ENCODE measurements at places on chromosomes 7 and 10.

DNA sequence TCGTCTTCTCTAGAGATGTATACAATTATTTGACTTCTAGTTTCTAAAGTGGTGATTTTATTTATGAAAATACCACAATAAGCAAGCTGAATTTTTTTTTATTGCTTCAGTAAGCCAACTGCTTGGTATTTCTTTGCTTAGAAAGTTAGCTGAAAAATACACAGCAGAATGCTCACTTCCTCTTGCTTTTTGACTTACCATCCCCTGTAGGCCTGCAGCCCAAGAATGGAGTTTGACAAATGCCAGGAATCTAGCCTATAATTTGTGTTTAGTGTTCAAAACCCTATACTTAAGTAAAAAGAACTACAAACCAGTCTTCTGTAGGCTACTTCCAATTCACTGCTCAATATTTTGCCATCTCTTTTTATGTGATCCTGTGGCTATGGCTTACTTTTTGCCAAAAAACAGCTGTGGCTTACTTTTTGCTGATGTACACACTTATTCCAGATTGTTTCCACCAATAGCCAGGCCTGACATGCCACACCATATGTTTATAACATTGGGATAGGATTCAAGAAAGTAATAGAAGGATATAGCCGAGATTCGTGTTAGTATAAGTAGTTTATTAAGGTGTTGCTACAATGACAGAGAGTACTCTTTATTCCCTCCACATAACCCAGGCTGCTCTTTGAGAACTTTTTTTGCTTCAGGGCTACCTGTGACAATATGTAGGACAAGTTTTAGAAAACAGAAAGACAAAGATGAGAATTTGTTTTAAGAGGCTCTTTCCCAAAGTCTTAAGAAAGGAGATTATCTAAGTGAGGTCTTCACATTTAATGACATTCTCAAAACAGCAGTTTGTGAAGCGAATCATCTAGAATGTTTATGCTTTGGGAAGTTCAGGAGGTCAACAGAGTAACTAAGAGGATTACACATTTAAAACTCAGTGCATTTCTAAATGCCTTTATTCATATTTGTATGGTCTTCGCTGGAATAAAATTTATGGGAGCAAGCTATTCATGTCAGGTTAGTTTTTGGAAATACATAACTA lies 263.9 kb upstream of the FZD1 start:
- no peak for DNase-seq

- no peak for DNase-seq
These were observed 1.8 kb downstream of the SH2D4B start for GRCh38 chr10:80539421-80540031.

DNA sequence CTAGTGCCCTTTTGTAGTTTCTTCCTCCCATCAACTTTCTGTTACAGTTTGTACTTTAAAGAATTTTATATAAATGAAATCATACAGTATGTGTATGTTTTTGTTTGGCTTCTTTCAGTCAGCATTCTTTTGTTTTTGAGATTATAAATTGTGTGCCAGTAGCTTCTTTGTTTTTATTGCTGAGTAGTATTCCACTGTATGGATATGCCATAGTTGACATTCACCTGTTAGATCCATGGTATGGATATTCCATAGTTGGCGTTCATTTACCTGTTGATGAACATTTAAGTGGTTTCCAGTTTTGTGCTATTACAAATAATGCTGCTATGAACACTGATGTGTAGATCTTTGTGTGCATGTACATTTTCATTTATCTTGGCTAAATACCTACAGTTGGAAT lies 70.8 kb upstream of the SYPL1 start:
- no peak for DNase-seq

DNA sequence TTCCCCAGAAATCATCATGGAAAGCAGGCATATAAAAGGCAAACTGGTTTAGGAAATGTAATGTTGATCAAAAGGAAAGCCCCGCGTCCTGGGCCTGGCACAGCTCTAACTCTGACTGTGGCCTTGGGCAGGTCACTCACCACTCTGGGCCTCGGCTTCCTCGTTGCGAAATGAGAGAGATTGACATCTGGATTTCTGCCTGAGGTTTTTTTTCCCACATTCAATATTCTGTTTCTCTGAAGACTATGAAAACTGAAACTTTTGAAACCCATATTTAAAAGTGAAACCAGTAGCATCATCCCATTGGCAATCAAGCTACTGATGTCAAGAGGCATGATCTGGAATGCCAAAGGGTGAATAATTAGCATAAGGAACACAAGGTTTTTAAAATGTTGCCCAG lies 369.7 kb upstream of the NPVF start:
- DNase-seq = no peak

DNA sequence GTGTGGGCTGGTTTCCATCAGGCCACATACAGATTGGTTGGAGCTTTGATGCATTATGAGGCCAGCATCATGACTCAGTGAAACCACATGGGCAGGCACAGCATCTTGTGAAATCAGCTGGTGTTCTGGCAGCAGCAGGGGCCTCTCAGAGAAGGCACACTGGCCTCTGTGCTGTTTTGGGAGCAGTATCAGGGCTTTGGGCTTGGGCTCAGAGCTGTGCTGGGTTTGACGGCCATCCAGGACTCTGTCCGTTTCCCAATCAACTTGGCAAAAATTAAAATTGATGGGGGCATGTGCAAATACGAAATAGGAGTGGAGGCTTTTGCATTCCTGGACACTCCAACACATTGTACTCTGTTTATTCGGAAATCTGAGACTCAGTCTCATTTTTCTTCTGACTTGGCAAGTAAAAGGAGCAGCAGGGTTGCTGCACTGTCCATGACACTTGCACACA lies 190.9 kb downstream of the BMPER start:
- no peak for DNase-seq

DNA sequence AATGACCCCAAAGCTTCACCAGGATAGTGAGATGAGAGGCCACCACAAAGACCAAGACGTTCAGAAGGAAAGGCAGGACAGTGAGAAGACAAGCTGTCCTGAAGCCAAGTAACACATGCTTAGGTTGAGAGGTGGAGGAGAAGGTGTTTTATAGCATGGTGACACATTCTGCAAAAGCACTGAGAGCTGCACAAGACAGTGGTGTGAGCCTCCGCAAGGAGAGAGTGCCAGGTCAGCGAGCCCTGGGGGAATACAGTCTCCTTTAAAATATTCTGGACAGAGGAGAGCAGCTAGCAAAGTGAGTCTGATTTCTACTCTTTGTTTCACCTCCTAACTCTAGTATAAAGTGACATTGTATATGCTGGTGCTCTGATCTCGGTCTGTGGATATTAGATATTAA lies 68.0 kb upstream of the VKORC1L1 start:
- DNase-seq = no peak

GRCh38 chr7:106278695-106279094 lies 6.1 kb downstream of the NAMPT start:
- DNase-seq = no peak

GRCh38 chr7:156091519-156092080 lies 279.3 kb upstream of the SHH start:
- no peak for DNase-seq

DNA sequence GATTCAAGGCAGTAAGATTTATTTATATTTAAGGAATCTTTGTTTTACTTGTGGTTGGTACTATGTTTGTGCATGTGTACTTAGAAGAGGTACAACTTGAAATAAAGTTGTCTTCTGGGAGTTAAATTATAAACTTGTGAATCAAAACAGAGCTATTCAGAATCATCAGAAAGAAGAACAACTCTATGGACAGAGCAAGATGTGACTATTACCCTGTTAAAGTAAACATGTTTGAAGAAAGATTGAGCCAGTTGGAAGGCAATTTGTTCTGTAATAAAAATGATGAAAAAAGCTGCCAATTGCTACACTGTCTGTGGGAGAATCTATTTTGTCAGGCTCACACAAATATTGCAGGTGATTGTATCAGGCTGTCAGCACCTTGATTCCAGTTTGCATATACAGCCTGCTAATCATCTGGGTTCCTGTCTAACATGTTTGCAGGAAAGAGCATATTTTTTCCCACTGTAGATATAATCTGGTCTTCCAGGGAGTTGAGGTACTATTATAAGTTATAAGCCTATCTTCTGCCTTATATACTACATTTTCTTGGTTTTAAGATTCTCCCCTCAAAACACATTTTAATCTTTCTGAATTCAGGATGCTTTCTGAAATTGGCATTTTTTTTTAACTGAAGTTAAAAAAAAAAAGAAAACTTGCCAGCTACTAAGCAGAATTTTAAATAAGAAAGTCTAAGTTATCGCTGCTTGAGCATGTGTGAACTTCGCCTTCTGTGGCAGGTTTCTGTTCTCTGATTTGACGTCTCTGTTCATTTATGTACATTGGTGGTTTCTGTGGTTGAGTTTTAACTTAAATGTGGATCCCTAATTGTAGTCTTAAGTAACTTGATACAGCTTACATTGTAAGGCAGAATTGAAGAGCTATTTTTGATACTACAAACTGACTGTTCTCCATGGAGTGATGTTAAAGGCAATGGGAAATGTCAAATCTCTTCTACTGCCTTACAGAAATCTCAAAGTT lies 46.0 kb downstream of the ZNRF2 start:
- DNase-seq = no peak

- no peak for DNase-seq
These were observed 7.2 kb upstream of the NRP1 start for GRCh38 chr10:33341637-33342036.

- DNase-seq = no peak
These were observed 89.7 kb downstream of the PTPRE start for GRCh38 chr10:127996586-127996985.

DNA sequence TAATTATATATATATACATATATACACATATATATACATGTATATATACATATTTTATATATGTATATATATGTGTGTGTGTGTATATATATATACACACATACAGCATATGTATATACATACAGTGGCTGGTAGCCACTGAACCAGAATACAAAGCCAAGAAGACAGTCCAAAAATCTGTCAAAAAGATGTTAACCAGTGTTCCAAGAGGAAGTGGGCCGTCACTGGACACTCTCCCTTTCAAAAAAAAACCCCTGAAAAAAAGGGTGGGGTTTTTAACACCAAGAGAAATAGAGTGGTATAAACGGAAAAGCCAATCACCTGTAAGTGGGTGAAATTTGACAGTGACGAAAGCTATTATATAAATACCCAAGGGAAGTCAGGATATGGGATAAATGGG lies 31.1 kb upstream of the C1GALT1 start:
- DNase-seq = no peak

DNA sequence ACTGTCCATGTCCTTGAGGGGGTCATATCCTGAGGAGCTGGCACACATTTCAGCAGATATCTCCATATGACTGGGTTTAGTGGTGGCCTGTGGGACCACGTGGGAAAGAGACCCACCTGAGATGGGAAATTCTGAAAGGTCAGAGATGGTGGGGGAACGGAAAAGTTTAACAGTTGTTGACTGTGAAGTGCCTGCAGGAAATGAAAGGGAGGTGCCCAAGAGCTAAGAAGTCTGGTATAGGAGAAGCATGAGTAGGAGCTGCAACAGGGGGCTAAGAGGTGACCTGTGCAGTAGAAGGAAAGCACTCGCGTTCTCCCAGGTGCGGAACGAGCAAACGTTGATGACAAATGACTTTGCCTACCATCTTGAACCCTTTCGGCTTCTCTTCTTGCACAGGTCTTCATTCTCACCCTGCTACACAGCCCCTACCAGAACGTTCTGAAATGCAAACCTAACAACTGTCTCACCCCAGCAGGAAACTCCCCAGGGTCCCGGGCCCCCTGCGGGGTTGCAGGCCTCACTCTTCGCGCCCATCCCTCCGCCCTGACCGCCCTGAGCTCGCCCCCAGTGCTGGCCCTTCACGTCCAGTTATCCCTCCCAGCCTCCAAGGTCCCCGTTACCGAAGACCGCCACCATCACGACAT lies 9.8 kb upstream of the FXYD4 start:
- DNase-seq = peak; percentile 34

- no peak for DNase-seq
These were observed 182.4 kb upstream of the FRMD4A start for GRCh38 chr10:14513123-14513522.

GRCh38 chr7:36863901-36864701 lies 139.8 kb upstream of the AOAH start:
- DNase-seq = no peak

- no peak for DNase-seq
These were observed 207.7 kb upstream of the TEX47 start for GRCh38 chr7:89002981-89003956.

GRCh38 chr7:129006636-129007414 lies 48.1 kb downstream of the TNPO3 start:
- DNase-seq = no peak

GRCh38 chr10:70222340-70222794 lies 10.9 kb downstream of the PPA1 start:
- no peak for DNase-seq

DNA sequence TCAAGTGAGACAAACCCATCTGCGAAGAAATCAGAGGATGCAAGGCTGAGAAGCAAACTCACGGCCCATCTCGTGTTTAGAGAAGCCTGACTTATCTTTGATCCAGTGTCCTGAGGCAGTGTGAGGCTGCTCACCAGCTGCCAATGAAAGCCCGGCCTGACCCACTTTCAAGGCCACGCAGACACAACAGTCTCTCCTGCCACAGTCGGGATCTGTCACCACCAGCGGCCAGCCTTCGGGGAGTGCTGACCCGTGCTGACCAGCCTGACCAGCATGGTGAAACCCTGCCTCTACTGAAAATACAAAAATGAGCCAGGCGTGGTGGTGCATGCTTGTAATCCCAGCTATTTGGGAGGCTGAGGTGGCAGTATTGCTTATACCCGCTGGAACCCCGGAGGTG lies 7.4 kb upstream of the DNAJB6 start:
- no peak for DNase-seq

GRCh38 chr7:108073305-108074070 lies 56.7 kb downstream of the LAMB4 start:
- no peak for DNase-seq

GRCh38 chr10:5404208-5405041 lies at the start of gene TUBAL3:
Gene TUBAL3 (minus strand): TSS chr10:5404828. CDS start chr10:5404792, 36 bp downstream.
- no peak for DNase-seq

DNA sequence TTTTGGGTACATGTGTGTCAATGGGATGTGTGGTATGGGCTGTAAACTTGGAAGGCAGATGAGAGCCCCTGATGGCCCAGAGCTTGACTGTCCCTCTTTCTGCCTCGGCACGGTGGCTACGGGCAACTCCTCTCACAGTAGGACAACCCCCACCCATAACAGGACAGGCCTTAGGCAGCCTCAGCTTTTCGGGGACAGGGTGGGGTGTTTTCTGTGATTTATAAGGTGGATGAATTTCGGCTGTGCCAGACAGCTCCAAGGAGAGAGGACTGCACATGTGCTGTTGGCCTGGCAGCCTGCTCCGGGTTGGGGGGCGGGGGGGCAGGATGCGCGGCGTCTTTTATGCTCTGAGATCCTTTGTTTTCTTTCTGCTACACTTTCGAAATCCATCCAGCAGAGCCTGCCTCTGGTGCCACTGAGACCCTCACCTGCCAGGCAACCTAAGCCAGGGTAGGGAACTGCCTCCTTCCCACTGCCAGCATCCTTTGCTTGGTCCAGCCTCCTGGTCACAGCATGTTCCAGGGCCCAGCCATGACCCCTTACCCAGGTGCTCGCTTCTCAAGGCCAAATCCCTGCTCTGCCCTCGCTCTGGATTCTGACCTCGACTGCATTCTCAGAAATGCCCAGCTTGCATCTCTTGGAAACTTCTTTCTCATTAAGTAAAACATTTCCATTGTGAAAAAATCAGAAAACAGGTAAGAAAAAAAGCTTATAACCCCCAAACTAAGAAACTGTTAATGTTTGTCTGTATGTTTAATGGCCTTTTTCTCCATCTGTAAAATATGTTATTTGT lies 15.4 kb upstream of the BTBD16 start:
- DNase-seq = no peak
